Frontal cortex (tissue), 4 donors: ENCODE measurements at places on chromosomes 2 and 18.
A peak's percentile ranks its signal among the peaks of the same experiment; 100 is the strongest.

DNA sequence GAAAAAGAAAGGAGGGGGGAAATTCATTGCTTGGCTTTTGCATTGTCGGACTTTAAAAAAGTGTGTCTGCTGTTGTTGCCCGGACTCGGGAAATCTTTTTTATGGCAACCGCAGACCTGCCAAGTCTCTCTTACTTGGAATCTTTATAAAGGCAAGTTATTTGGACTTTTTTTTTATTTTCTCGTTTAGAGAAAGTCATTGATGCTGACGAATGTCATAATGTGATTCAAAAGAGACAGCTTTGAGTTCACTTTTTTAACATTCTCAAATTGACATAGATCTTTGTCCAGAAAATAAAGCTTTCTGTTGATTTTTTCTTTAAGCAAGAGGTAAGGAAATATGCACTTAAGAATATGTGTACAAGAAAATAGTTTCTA is 651 bp upstream of the ZNF521 start:
- DNase-seq = peak; percentile 12

- DNase-seq = no peak
Measured at GRCh38 chr2:40434731-40435271, 17.1 kb downstream of the SLC8A1 start.

DNA sequence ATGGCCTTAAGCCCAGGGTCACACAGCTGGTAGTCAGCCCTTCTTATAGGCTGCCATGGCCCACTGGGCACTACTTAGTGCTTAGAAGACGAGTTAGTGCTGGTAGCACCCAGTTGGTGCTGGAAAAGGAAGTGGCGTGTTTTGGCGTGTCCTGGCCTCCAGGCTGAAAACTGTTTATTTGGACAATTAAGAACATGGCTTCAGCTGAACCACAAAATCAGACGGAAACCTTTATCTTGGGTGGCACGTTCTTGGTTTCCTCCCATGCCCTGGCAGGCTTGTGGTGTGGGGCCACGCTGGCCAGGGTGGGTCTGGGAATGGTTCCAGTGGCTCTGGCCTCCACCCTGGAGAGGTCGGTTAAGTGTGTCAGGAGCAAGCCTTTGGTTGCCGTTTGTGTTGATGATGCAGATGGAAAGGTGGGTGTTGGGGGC is 141.5 kb upstream of the HAAO start:
- no peak for DNase-seq

DNA sequence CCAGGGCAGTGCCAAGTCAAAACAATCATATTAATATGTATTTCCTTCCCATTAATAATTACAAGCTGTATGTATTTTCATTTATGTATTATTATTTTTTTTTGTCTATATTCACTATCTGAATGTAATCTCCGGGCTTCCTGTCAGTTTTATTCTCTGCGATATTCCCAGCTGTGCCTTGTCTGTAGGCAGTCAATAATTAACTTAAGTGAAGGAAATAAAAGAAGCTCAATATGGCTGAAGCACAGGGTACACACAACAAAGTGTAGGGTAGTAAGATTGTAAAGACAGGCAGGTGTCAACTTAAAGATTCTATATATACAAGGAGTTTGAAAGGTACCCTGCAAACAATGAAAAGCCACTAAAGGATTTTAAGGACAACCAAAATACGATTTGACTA is 122.9 kb downstream of the ROCK1 start:
- no peak for DNase-seq

DNA sequence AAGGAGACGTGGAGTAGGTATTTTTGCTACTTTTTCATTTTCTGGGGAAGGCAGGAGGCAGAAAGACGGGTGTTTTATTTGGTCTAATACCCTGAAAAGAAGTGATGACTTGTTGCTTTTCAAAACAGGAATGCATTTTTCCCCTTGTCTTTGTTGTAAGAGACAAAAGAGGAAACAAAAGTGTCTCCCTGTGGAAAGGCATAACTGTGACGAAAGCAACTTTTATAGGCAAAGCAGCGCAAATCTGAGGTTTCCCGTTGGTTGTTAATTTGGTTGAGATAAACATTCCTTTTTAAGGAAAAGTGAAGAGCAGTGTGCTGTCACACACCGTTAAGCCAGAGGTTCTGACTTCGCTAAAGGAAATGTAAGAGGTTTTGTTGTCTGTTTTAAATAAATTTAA is 3.4 kb downstream of the FZD7 start:
- no peak for DNase-seq

DNA sequence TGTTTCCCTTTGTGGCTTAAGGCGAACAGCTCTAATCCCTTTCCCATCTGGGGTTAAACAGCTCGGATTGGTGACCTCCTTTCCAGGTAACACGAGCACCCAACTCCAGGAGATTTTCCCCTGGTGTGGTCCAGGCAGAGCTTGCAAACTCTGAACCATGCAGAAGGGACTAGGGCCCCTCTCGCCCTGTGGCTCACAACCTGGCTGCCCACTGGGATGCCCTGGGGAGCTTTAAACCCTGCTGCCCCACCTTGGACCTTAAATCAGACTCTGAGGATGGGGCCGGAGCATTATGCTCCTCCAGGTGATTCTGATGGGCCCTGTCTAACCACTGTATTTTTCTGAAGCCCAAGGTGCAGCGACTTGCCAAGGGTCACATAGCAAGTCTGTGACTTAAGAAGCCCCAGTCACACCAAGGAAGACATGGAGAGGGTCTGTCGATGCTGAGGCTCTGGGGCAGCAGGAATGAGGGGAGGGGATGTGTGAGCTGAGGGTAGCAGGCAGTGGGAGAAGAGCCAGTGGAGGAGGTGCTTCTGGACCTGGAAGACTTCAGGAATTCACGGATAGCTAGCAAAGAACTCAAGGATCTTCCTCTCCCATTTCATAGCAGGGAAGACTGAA is 5.9 kb downstream of the ARID5A start:
- DNase-seq = no peak

DNA sequence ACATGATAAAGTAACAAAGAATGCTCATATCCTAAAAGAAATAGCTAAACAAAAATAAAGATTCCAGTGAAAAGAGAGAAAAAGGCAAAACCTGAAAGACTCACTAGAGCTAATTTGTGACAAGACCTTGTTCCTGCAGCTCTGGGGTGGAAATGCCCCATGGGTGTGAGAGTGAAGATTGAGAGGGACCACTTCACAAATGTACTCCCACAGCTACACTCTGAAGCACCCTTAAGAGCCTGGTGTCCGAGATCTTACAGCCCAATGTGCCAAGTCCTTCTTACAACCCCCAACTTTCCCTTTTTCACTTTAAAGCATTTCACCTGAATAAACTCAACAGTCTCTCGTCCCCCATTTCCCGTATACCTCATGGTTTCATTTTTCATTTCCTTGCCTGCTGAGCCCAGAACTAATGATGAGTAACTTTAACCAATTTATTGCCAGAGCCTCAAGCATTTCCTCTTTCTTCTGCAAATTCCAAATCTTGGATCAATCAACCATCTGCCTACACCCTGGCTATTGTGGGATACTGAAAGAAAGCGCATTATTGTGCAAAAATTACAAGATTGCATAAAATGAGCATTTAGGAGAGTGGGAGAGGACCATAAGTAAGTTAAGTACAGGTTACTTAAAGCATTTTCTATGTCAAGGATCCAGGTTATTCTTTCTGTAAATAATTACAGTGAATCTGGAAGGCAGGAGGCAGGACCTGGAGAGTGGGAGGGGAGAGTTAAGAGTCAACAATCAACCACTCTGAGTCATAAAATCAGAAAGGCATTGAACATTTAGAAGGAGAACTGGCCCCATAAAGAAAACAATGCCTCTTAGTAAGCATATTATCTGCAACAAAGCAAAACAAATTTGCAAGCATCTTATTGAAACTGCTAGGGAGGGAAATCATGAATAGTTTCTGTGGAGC is 804.4 kb upstream of the CELF4 start:
- DNase-seq = no peak

DNA sequence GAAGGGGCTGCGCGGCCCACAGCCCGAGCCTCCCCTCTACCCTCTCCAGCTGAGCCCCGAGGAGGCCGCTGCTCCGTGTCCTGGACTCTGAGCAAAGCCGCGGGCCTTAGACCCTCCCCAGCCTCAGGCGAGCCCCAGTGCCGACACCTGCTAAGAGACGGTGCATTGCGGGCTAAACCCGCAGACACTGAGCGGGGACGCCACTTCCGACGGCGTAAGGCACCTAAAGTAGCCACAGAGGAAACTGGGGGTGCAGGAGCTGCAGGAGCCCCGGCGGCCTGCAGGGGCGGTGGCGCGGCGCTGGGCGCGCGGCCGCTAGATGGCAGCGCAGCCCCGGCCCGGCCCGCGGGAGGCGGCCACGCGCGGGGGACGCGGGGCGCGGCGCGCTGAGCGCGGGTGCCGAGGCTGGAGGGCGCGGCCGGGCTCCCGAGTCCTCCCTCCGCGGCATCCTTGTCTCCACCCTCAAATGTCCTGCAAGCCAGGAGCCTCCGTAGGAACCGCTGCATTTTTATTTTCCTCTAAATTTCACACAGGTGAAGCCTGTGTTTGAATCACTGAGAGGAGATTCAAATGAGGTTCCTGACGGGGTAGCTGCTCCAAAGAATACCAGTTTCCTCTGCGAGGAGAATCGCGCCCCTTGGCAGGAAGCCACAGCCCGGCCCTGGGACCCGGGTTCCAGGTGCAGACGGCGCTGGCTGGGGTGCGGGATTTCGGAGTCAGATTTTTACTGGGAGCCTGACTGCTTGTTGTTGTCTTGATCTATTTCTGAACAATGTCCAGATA is 650.5 kb downstream of the GALR1 start:
- peak; percentile 71 for DNase-seq

- DNase-seq = no peak
Measured at GRCh38 chr18:9283791-9284190, 50.8 kb upstream of the TWSG1 start.

DNA sequence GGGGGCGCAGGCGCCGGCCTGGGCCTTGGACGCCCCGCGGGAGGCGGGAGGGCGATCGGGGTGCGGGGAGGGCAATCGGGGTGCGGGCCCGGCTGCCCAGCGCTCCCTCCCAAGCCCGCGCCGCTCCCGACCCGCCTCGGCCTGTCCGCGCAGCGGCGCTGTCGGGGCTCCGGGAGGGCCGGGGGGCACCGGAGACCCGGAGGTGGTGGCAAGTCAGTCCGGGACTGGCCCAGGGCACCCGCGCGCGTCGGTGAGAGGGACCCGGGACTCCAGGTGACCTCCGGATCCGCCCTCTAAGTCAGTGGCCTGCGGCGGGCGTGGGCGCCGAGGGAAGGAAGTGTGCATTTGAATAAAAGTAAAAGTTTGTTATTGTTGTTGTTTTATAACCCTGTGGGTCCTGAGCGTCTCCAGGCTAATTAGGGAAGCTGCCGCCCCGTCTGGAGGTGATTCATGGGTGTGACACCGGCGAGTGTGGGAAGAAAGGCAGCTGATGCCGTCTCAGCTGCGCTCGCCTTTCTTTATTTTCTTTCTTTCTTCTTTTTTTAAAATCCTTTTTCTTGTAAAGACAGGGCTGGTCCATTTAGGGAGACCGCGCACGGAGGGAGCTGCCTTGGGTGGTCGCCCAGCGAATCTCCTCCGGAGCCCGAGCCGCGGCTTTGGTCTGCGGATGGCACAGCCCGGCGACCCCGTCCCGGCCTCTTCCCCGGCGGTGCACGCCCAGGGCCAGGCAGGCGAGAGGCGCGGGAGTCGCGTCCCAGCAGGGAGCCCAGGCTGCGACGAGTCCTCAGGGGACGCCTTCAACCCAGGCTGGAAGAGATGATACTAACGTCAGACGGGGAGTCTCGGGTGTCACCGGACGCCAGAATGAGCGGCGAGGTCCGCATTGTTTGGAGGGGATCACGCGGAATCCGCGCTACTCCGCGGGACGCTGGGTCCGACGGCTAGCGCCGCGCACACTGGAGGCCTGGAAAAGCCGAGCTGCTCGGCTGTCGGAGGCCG is 627 bp upstream of the CRACDL start:
- DNase-seq = no peak

DNA sequence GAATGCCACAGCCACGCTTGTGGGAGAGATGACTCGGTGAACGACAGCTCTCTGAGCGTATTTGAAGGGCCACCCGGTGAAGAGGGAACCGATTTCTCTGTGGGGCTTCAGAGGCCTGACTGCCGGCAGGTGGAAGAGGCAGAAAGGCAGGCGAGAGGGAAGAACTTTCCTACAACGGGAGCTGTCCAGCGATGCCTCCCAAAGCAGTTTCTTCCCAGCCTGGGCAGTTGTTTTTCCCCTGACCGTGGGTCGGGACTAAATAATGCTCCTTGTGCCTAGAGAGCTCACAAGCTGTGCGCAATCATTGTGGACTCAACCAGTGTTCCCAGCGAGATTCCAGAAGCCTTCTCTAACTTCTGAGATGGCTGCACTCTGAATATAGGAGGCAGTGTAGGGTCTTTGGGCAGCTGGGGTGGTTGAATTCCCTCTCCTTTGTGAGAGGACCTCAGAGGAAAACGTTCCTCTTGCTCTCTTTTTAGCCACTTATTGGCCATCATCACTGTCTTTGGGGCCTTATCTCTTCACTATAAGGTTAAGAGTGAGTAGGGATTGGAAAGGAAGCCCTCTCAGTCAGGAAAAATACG is 710 bp downstream of the SEC11C start:
- DNase-seq = peak; percentile 36

GRCh38 chr2:27715318-27716210 is 51.9 kb downstream of the SLC4A1AP start:
- no peak for DNase-seq

GRCh38 chr18:13265008-13265910 is 46.7 kb downstream of the LDLRAD4 start:
- DNase-seq = no peak

DNA sequence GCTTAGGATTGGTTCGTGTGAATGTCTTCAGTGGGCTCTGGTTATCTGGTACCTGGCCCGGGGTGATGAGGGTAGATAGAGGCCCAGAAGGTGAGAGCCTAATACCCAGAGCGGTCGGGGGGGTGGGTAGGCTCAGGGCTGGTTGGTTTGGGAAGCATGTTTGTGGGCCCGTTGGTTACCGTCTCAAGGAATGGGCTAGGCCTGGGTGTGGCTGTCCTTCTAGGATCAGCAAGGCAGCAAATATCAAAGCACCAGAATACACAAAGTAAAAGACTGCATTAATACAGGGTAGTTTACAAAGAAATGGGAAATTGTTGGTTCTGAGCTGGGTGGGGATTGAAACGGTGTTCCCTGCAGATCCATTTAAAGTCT is 6.0 kb upstream of the IL1R2 start:
- no peak for DNase-seq

DNA sequence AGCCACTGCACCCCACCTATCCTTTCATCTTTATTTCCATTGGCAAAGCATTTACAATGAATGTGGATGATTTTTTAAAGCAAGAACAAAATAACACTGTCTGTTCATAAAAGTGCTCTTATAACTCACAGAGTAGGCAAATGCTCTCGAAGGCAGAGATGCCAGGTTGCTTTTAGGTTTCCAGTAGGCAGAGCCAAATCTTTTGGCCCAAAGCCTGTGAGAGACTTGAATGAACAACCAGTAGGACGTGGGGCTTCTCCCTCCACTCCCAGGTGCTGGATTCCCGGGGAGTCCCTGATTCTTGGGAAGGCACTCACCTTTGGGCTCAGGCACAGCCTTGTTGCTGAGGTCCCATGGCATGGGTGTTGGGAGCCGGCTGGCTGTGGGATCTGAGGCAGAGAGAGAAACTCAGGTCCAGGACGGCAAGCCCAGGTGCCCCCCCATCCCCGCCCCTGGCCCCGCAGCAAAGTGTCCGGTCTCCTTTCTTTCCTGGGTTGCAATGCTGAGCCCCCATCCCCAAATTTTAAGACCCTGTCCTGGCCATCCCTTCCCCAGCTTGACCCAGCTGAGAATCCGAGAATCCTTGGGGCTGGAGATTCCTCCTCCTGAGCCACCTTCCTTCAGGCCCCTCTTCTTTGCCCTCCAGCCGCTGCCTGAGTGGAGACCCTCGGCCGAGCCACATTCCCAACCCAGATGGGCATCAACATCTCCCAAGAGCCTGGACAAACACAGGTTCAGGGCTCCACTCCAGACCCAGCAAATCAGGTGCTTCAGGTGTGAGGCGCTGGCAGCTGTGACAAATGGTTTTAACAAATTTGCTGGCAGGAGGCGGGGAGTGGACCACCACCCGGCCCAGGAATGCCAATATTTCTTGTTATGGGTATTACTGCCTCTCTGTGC is 5.8 kb downstream of the NEURL3 start:
- DNase-seq = no peak
